ENCODE measurements at places on chromosomes 5 and 9.

DNA sequence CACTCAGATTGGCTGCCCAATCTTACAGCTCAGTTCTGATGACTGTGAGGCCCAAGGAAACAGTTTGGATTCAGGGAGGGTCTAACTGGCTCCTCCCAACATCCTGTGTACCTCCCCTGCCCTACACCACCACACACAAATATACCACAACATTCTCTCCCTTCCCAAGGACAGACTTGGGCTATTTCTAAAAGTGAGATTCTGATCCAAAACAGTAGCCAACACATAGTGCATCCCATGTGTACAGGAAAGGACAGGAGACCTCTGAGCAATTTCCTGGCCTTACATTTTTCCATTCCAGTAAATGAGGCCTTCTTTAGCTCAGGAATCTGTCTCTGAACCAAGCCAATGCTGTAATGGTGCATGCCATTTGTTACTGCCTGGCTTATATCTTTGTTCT lies 20.8 kb downstream of the ZNF366 start:
- no peak for DNase-seq

DNA sequence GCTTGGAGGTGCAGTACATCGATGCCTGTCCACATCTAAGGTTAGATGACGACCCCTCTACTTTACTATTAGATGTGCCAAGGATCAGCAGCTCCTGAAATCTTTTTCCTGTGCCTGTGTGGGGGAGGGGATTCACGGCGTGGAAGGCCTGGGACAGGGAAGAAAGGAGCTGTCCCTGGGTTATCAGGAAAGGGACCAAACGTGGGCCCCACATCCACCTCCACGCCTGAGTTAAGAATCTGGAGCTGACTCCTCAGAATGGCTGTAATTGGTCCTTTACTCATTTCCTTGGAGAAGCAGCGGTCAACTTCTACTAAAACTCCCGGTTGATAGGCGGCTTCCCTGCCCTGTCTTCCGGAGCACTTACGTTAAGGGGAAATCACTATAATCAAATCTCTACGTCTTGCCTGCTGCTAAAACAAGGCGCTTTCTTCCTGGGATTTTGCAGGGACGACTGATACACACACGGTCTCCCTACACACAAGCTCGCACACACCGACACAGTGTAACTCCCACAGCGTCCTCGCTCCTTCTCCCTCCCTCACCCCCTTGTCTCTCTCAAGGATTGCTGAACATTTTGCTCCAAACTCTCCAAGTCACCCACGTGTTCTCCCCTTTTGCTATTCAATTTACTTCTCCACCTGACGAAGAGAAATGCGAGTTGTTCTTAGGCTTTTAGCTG lies 1.4 kb downstream of the PDE4D start:
- DNase-seq: no peak

DNA sequence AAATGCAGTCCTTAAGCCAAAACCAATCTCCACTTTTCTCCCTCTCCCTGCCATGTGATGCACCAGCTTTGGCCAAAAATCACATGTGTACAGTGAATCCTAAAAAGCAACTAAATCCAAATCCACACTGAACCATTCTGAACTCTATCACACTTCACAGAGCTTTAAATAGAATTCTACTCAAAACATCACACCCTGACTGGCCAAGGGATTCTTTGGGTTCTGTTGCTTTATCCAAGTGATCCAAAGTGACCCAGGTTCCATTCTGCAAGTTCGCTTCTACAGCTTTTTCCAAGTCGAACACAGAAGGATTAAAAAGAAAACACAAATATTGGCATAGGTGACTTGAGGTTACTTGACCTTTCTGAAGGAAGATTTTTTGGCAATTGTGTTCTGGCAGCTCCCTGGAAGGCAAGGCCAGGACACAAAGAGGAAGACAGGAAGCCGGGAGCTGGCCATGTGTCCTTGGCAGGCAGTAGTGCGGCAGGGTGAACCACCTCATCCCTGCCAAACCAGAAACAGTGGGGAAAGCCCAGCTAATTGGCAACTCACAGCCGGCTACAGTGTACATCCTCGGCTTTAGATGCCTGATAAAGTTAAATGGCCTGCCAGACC lies 115.0 kb downstream of the NFIB start:
- no peak for DNase-seq

GRCh38 chr5:109413458-109413857 lies 3.7 kb upstream of the PJA2 start:
- DNase-seq: no peak

- DNase-seq: no peak
Measured at GRCh38 chr9:129291041-129291501, 113.0 kb upstream of the IER5L start.

- DNase-seq: no peak
Measured at GRCh38 chr5:75536694-75537360, 25.1 kb downstream of the POLK start.

Measured in SHP77 treated with DMSO at 0.1 percent for 48 hours (cell line).